Fibroblast of skin of right quadriceps (primary cell): ENCODE measurements at places on chromosomes 1 and 21.

GRCh38 chr1:37999430-38000232, 5.7 kb downstream of the FHL3 start:
- DNase-seq, result peak; percentile 73

DNA sequence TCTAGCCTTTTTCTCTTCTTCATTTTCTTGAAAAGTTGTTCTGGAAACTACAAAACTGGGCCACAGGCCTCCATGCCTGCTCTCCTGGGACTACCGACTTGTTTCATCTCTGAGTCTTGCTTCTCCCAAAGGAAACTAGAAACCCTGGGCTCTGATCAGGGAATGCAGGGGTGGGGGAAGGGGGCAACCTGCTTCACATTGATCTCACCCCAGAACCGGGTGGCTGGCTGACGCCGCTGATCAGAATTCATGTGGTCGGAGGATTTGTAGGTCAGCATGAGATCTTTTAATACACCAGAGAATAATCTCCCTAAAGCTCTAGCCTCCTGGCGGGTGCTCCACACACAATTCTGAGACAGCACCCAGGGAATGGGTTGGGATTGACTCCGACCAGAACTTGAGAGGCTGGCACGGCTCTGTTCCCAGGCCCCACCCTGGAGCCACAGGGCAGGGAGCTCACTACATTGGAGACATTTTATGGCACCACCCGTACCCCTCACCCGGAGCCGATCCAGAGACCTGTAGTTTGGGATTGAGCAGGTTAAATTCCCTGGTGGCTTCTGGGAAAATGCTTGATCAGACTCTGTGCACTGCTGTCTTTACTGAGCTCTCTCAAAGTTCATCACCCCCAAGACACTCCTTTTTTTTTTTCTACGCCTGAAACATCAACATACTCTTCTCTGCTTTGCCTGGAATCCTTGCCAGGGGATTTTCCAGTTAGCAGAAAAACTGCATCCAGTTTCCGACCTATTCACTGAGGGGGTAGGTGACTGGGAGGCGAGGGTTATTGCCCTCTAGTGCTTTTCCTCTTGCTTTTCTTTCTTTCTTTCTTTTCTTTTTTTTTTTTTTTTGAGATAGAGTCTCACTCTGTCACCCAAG, 12.2 kb upstream of the ARHGEF10L start:
- DNase-seq, result no peak

DNA sequence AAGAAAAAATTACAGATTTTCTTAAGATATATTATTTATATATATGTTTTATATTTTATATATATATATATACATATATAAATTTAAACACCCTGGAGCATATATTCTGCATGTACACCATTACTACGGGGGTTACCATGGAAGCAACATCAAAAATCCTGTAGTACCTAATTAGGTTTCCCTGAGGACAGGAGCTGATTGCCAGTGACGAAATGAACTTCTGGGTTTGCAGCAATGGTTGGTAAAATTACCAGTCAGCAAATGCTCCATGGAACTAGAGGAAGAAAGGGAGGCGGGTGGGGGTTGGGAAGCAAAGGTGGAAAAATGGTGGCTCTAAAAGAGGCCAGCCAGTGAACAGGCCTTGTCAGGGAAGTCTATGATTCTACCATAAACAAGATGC, 89.5 kb downstream of the KCNN3 start:
- no peak for DNase-seq

DNA sequence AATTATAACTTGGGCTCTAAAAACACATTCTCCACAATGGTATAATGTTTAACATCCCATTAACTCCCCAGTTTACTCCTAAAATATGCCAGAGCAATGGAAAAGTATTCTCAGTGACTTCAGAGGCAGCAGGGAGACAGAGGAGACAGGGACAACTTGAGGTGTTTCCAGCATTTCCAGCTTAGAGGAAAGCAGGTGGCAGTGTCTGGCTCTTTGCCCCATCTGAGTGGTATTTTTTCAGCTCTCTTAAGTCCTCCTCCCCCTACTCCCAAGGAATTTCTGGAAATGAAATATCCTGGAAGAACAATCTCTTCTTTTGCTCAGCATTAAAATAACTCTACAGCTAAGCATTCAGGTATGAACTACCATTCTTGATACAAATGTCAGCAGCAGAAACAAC, 10.8 kb upstream of the ERMAP start:
- DNase-seq, result no peak

DNA sequence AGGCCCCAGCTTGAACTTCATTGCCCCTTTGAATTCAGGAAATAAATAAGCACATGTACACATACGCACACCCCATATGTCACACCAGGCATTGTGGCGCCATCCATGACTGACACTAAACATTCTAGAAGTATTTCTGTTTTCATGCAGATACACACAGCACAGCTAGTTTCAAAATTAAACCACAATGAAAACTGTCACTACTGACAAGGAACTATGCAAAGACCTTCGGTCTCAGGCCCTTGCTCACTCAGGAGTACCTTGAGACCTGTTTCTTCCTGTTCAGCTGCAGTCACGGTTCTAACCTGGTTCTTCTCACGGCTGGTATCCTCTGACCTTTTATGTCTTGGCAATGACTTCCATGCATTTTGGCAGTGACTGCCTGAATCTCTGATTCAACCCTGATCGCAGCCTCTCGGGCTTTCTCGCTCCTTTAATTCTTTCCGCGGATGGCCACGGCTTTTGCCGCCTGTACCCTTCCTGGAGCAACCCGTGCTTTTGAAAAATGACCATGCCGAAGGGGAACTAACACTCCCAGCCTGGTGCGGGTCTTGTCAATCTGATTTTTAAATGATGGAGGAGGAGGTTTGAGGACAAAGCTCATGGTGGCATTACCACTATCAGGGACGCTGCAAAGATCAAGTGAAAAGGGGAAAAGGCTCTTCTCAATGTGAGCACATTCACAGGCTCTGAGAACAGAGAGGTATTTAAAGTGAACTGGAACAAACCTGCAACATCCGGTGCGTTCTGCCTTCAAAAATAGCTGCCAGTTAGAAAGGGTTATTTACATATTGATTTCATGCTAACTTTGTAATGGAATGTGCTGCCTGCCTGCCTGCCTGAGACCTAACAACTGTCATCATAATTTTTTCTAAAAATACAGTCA, 384.6 kb downstream of the RRAGC start:
- no peak for DNase-seq
